Renal cortex interstitium (tissue), 15 donors: ENCODE measurements at places on chromosomes 11 and 22. TPM values are rescaled to one million over a fixed set of nuclear protein-coding genes. Genes with fewer than 3 reads are reported as not detected.

GRCh38 chr11:120340529-120340928, 4.3 kb downstream of the ARHGEF12 start:
- DNase-seq, result no peak

GRCh38 chr11:132997396-132997795, 534.9 kb downstream of the OPCML start:
- DNase-seq, result no peak

DNA sequence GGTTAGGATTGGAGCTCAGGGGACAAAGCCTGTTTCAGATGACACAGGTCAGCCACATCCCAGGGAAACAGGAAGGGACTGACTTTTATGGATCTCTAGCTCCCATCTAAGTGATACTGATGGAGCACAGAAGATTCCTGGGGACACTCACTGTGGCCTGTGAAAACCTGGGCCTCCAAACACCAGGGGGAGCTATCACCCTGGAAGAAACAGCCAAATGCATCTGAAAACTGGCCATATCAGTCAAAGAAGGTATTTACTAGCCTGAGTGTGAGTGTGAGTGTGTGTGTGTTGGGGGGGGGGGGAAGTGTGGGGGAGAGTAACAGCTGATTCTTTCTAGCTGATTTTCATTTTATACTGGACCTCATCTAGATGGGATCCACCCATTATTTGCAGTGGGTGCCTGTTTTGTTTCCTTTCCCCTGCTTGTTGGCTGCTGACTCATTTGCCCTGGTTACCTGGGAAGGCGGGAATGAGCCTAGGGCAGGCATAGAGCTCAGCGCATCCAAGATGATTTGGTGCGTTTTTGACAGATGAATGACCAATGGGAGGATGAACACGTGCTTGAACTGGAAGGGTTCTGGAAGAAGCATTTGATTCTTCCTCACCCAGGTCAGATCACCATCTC, 284.0 kb downstream of the KIRREL3 start:
- DNase-seq, result peak; percentile 48

Gene TYR
- 0.09 TPM for polyA plus RNA-seq

Gene SLC35E4
- 2.0 TPM for polyA plus RNA-seq
